ENCODE measurements at places on chromosomes 3 and 15.

GRCh38 chr3:71907996-71908395 lies 123.0 kb upstream of the PROK2 start:
- DNase-seq, result no peak

GRCh38 chr3:177182352-177182751 lies 14.9 kb downstream of the TBL1XR1 start:
- no peak for DNase-seq

- no peak for DNase-seq
Measured at GRCh38 chr3:128098234-128098633, 25.4 kb downstream of the RUVBL1 start.

DNA sequence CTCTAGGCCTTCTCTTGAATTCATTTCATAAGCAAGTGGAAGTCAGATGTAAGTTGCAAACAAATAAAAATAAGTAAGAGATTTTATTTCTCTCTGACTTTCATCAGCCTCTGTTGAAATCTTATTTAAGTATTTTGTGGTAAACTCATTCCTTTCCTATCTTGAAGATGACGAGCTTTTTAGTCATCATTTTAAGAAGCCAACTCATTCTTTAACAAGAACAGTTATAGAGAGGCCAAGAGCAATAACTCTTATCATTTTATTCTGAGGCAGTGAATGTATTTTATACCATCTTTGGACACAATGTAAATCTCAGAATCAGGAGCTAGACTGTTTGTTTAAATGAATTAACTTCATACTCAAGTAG lies 147.5 kb upstream of the MBNL1 start:
- DNase-seq, result no peak

DNA sequence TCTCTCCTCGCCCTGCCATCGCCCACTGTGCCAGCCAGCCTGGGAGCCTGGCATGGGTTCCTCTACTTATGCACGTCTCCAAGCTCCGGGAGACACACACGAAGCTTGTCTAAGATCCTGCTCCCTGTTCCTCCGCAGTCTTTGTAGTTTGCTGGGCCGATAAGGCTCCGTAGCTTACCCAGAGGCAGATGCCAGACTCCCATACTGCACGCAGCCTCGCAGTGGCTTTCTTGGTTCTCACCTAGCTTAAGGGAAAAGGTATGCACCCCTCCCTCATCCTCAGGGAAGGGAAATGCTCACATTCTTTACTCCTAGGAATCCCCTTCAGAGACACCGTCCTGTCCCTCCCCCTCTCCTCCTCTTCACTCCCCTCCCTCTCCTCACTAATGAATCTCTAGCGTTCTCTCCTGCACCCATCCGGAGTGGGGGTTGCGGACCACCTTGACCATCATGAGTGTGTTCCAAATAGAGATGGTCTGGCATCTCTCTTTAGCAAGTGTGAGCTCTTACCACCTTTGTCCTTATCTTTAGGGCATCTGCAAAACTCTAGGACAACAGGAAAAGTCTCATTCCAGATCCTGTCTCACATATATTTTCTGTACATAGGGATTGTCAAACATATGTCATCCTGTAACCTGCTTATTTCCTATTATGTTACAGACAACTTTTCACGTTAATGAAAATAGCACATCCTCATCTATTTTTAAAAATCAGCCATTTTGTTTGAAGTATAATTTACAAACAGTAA lies 56.5 kb downstream of the TMEM266 start:
- DNase-seq, result no peak

GRCh38 chr3:76495216-76495615 lies 544.7 kb upstream of the ROBO2 start:
- DNase-seq, result no peak

DNA sequence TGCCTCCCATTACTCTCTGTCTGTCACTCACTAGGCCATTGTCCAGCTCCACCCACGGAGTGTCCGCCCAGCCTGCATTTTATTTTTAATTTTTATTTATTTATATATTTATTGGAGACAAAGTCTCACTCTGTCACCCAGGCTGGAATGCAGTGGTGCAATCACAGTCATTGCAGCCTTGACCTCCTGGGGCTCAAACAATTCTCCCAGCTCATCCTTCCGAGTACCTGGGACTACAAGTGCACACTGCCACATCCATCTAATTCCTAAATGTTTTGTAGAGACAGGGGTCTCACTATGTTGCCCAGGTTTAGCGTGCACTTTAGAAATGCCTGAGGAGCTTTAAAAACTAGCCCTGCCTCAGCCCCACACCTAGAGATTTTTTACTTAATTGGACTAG lies 141.5 kb downstream of the LIPC start:
- no peak for DNase-seq

DNA sequence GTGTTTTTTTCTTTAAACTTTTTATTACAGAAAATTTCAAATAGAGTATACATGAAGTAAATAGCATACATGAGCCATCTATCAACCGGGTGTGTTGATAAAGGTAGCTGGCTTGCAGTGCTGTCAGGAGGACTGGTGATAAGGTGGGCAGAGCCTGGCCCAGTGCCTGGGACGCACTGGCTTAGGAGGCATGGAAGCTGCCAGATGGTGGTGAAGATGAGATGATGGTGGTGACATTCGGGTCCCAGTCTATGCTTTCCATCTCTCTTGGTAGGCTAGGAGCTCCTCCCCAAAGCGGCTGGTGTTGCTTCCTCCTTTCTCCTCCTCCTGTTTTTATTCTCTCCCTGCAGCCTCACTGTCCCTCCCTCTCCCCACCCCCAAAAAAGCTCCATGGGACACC lies 101.7 kb downstream of the ADCY5 start:
- no peak for DNase-seq

DNA sequence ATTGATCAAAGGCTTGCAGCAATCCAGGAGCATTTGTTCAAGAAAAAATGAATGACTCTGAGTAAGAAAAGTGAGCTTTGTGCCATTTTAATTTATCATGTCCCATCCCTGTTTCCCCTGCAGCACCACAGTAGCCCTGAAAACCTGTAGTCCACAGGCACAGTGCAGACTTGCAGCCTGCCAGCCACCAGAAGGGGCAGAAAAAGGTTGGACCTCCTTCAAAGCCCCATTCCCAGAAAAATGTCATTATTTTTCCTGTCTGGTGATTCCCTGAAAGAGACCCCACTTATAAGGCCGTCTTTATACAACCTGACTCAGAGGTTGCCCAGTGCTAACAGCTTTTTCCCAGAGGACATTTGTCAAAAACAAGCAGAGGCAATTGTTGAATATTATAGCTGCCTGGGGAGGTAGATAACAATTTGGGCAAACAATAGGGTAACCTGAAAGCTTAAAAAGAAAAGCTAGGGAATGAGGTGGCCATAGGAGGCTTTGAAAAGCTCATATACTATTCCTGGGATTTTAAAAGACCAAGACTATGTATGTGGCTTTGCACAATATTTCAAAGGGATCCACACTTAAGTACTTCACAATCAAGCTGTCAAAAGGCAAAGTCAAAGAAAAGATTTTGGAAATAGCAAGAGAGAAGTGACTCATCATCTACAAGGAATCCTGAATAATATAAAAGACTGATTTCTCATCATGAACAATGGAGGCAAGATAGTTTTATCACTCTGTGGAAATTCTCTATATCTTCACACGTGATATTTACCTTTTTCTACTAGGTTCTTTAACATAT lies 136.8 kb upstream of the PLXNA1 start:
- DNase-seq, result no peak
